ENCODE measurements at places on chromosomes 11 and 22. TPM values are rescaled to one million over a fixed set of nuclear protein-coding genes. Genes with fewer than 3 reads are reported as not detected.

Gene PTPRCAP
- total RNA-seq: 12.9 TPM

Gene KRTAP5-2
- not detected for total RNA-seq

Gene THYN1
- total RNA-seq: 42.5 TPM

Gene RAPSN
- 0.95 TPM for total RNA-seq

Gene TIGD3
- total RNA-seq: 0.44 TPM

Gene LARGE2
- total RNA-seq: 0.95 TPM

Gene MS4A3
- 1.4 TPM for total RNA-seq

Gene TMEM191C
- 0.92 TPM for total RNA-seq

Gene TH
- total RNA-seq: not detected

Gene SLC37A2
- total RNA-seq: 0.49 TPM

Gene ME3
- total RNA-seq: 0.92 TPM

Gene FXYD2
- not detected for total RNA-seq

Gene MMP20
- total RNA-seq: not detected

- DNase-seq: no peak
Observed at GRCh38 chr22:38148245-38148644, 33.4 kb downstream of the PLA2G6 start.

DNA sequence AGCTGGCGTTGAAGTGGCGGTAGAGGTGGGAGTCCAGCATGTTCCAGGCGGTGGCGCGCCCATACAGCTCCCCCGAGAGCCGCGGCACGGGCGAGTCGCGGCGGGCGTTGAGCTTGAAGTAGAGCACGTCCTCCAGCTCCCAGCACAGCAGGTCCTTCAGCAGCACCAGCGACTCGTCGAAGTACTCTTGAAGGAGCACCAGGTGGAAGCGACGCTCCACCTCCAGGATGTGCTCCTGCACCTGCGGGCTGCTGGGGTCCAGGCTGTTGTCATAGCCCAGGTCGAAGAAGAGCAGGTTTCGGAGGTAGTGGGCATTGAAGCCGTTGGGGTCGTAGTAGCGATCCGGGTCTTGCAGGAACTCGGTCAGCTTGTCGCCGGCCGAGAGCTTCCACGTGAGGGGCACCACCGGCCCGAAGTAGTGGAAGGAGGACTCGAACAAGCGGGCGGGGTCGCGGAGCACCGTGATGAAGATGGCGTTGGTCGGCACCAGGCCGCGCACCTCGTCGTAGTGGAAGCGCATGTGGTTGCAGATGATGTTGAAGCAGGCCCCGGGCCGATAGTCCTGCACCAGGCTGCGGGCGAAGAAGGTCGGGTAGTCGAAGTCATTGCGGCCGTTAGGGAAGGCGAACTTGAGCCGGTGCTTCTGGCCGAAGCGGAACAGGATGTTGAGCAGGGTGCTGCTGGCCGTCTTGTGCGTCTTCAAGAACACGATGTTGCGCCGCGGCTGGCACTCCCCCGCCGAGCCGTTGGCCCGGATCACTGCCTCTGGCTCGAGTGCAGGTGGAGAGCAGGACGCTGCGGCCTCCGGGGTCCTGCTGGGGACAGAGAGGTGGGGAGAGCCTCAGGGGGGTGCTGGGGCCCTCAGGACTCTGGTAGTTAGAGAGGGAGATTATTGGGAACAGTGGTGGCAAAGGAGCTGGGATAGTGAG, 9.0 kb upstream of the SEC14L6 start:
- DNase-seq: no peak

DNA sequence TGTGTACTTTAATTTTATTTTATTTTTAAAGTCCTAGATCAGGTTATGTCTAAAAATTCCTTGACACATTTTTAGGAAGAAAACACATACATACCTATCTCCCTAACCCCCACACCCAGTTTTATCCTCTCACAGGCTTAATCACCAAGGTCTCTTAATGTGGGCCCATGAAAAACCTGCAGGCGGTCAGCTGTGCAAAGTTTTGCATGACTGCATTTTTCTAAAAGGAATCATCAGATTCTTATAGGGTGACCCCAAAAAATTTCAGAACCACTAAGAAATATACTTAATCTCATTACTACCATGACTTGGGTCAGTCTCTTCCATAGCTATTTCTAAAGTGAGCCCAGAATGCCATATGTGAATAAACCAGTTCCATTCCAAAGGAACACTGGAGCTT, 19.8 kb downstream of the SAA1 start:
- DNase-seq: no peak

DNA sequence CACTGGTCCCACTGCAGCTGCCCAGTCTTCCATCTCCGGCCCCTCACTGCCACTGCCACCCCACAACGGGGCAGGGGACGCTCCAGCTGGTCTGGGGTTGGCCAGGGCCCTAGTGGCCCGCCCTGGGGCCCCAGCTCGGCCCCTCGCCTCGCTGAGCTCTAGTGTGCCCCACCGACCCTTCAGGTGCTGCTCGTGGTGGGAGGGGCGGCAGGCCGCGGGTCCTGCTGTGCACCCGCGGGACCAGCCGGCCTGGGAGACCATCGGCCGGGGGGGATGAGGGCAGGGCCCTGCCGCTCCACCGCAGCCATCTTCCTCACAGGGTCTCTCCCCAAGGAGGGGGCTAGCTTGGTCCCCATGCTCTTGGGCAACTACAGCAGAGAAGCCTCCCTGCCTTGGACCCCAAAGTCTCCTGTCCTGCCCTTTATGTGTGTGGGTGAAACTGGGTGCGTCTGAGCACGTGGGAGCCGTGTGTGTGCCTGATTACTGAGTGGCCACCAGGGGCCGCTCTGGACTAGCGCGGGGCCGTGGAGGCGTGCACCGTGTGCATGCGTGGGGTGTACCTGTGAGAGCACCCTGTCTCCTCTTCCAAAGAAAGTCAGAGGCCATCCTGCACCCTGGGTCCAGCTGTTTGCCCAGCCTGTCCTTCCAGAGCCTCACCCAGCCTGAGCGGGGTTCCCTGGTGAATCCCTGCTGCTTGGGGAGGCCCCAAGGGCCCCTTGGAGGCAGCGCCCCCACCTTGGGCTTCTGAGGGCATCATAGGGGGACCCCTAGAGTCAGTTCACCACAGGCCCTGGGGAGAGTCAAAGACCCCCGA, 6.0 kb upstream of the ACR start:
- DNase-seq: no peak

DNA sequence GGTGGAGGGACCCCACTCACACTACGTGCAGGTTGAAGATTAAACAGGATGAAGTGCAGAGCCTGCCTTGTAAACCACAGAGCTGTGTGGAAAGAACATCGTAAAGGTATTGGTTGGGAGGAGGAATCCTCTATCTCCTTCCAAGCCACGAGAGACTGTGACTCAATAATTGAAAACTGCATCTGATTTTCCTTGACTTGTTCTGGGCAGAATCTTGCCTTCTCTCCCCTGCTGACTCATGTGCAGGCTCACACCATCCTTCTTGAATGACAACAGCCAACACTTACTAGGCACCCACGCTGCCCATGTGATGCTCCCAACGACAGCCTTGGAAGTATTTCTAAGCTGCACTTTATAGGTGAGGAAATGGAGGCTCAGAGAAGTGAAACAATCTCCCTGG, 563.0 kb downstream of the MIAT start:
- DNase-seq: no peak

DNA sequence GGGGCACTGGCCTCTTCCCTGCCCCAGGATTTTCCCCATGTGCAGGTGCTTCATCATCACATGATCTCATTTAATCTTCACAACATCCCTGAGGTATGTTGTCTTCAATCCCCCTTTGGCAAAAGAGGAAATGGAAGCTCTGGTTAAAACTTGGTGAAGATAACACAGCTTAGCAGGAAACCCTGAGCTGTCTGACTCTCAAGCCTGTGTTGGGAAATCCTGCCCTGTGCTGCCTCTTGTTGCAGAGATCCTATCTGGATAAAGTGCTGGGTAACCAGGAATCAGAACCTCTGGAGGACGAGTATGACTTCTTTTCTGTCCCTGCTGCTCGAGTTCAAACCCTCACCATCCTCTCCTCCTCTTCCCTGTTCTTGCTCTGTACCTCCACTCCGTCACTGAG, 13.1 kb upstream of the E2F8 start:
- DNase-seq: peak; percentile 31

DNA sequence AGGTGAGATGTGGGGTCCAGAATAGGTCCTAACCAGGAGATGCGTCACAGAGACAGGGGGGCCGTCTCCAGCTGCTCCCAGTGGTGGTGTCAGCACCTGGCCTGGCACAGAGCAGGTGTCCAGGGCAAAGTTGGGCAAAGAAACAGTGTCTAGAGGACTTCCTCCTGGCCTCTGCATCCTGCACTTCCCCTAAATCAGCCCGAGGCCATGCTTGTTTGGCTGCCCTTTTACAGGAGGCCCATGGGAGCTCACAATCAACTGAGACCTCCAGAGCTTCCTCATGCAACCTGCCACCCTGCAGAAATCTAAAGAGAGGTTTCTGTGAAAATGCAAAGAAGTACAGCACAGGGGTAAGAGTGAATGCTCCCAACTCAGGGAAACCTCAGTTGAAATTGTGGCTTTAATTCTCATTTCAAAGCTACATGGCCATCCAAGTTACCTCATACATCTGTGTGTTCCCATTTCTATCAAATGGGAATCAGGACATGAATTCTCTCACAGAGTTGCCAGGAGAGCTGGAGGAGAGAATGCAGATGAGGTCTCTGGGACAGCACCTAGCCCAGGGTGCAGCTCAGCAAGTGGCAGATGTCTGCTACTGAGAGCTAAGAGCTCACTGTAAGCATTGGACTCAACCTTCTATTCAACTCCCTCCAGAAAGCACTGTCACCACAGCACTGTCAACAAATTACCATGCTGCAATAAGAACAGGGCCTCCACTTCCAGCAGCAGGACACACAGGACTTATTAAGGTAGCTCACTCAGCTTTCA, 32.6 kb downstream of the TCIRG1 start:
- no peak for DNase-seq

DNA sequence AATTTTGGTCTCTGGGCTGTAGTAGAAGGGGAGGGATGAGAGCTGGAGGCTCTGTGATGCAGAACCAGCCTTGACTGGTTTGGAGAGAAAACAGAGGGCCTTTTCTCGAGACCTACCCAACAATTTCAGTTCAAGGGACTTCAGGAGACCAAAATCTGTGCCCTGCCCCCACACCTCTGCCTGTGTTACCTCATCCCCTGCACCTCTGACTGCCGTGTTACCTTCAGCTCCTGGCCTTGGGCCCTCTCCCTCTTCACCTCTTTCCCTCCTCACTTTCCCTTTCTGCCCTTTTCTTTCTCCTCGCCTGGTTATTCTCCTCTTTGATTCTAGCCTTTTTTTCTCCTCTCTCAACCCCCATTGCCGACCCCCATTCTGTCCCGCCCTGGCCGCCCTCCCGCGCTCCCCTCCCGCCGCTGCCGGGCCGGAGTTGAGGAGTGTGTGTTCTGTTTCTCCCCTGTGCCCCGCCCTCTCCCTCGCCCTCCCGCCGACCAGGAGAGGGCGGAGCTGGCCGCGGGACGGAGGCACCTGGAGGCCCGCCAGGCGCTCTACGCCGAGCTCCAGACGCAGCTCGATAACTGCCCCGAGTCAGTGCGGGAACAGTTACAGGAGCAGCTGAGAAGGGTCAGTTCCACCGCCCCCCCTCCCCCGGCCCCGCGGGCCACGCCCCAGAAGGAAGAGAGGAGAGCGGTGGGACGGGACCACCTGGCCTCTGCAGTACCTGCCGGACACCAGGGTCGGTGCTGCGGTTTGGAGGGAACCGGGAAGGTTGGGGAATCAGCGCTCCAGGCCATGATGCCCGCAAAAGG, 27.2 kb downstream of the PHLDB1 start:
- peak; percentile 46 for DNase-seq

- no peak for DNase-seq
Observed at GRCh38 chr22:48486134-48486532, 1341.5 kb downstream of the BRD1 start.

DNA sequence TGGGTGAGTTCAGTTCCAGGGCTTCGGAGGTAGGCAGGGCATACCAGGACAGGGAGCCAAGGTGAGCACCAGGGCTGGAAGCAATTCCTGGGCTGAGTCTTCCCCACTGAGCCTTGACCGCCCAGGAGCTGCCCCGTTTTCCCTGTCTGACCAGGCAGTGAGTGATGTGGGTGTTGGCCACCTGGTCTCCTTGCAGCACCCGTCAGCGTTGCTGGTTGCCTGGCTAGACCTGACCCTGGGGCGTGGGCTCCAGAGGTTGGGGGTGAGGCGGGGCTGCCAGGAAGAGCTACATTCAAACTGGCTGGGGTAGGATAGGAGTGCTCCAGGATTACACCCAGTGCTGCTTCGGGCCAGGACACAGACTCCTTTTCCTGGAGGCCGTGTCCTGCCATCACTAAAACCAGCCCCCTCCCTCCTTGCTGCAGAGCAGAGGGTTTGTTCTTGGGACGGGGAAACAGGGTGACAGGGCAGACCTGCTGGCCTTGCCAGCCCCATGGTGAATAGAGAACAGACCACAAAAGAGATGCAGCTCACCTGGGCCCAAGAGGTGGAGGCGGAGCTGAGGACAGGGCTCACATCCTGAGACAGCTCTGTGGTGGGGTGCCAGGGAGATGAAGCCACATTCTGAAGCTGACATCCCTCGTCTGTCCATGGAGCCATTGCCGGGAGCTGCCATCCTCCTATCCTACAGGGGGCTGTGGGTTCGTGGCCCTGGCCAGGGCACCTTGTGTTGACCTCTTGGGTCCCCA, 14.2 kb downstream of the INCENP start:
- no peak for DNase-seq

DNA sequence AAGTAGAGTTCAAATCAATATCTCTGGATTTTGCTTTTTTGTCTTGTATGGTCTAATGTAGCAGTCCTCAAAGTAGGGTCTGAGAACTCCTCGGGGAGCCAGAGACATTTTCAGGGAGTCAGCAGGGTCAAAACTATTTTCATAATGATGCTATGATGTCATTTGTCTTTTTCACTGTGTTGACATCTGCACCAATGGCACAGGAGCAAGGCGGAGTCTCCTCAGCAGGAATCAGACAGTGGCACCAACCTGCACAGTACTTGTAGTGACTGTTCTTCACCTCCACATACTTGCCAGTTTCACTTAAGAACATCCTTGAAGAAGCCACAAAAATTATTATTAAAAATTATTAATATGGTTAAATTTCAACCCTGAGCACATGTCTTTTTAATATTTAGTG, 14.9 kb upstream of the FXYD6 start:
- DNase-seq: no peak

DNA sequence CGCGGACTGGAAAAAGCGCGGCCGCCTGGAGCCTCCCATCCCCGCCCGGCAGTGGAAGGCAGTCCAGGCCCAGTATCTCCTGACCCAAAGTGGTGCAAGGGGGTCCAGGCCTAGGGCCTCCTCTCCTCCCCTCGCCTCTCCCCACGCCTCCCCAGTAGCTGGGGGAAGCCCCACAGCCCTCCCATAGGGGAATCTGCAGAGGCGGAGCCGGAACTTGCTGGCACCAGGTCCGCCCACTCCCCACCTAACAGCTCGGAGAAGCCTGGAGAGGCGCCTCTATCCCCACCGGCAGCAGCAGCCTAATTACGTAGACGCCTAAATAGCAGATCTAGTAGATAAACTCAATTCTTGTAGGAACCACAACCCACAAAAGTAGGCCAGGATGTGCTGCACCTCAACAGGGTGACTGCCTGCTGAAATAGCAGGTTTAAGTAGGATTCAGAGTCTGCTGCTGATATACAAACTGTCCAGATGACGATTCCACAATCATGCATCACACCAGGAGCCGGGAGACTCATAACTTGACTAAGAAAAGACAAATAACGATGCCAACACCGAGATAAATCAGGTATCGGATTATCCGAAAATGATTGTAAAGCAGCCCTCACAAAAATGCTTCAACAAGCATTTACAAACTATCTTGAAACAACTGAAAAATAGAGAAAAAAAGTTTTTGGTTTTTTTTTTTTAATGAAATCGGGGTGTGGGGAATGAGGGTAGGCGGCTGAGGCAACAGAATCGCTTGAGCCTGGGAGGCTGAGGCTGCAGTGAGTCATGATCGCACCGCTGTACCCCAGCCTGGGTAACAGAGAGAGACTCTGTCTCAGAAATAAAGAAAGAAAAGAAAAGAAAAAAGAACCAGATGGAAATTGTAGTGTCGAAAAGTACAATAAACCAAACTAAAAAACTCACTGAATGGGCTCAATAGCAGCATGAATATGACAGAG, 11.4 kb upstream of the BRD1 start:
- DNase-seq: no peak

Measured in endothelial cell (in vitro differentiated cells).